ENCODE measurements at places on chromosomes 3 and 15. TPM values are rescaled to one million over a fixed set of nuclear protein-coding genes. Genes with fewer than 3 reads are reported as not detected.

DNA sequence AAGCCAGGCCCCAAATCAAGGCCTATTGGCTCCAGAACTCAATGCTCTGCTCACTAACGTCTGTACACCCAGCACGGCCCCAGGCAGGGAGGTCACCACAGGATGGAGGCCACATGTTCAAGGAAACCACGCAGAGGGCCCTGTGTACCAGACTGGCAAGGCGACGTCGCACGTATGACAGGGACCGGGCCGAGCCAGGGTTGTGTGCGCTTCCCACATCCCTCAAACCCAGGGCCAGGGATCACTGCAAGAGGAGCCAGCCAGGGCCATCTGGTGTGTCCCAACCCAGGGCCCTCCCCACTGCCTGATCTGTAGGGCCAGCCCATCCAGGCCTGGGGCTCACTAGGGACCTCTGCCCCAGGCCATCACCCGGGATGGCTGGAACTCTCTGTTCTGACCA is 62.0 kb downstream of the ZNF445 start:
- no peak overlapping the region for H3K27ac ChIP-seq
- peaks cover 3% of the 10 kb centered on the region for H3K36me3 ChIP-seq
- no peaks in the 10 kb centered on the region for H3K27me3 ChIP-seq
- DNase-seq: no peak
- H3K4me1 ChIP-seq: no peaks in the 10 kb centered on the region
- H3K4me3 ChIP-seq: no peak overlapping the region

DNA sequence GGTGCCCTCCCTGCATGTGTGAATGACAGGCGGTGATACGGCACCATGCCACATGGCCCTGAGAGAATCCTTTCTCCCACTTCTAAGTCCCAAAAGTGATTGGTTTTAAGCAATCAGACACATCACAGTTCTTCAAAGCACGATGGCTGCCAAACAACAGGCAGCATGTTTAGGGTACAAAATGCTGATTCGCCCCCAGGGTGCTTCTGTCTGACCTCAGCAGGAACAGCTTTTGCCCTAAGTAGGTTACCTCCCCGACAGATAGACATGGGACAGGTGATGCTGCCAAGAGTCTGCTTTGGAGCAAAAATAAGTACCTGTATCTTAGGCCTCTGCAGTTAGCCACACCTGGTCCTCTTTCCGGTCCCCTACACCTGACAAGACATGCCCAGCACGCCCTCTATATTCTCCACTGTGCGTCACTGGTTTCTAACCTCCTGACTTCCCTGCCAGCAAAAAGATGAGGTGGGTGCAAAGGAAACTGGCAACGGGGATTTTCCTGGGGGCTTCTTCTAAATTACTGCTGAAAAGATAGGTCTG is 549.8 kb downstream of the FOXP1 start:
- H3K4me1 ChIP-seq: peaks cover 70% of the 10 kb centered on the region
- H3K27me3 ChIP-seq: no peaks in the 10 kb centered on the region
- no peak overlapping the region for H3K4me3 ChIP-seq
- H3K27ac ChIP-seq: peak overlapping the region; percentile 65

- H3K4me1 ChIP-seq: no peaks in the 10 kb centered on the region
- no peak overlapping the region for H3K27ac ChIP-seq
- no peak for DNase-seq
- H3K36me3 ChIP-seq: no peaks in the 10 kb centered on the region
These were observed 62.5 kb upstream of the RBP1 start for GRCh38 chr3:139602003-139602402.

- no peaks in the 10 kb centered on the region for H3K36me3 ChIP-seq
- no peaks in the 10 kb centered on the region for H3K27me3 ChIP-seq
- H3K4me1 ChIP-seq: peaks cover 3% of the 10 kb centered on the region
- DNase-seq: no peak
These were observed 169.7 kb upstream of the TBC1D5 start for GRCh38 chr3:17911986-17912760.

- peaks cover 61% of the 10 kb centered on the region for H3K4me1 ChIP-seq
- H3K4me3 ChIP-seq: no peak overlapping the region
- no peak for DNase-seq
- H3K27me3 ChIP-seq: no peaks in the 10 kb centered on the region
- no peaks in the 10 kb centered on the region for H3K36me3 ChIP-seq
These were observed 16.2 kb upstream of the ANKDD1A start for GRCh38 chr15:64895285-64896065.

GRCh38 chr3:46705751-46706552 is 4.8 kb downstream of the TMIE start:
- H3K4me1 ChIP-seq: peaks cover 10% of the 10 kb centered on the region
- DNase-seq: peak; percentile 77
- H3K27ac ChIP-seq: no peak overlapping the region
- no peaks in the 10 kb centered on the region for H3K36me3 ChIP-seq

DNA sequence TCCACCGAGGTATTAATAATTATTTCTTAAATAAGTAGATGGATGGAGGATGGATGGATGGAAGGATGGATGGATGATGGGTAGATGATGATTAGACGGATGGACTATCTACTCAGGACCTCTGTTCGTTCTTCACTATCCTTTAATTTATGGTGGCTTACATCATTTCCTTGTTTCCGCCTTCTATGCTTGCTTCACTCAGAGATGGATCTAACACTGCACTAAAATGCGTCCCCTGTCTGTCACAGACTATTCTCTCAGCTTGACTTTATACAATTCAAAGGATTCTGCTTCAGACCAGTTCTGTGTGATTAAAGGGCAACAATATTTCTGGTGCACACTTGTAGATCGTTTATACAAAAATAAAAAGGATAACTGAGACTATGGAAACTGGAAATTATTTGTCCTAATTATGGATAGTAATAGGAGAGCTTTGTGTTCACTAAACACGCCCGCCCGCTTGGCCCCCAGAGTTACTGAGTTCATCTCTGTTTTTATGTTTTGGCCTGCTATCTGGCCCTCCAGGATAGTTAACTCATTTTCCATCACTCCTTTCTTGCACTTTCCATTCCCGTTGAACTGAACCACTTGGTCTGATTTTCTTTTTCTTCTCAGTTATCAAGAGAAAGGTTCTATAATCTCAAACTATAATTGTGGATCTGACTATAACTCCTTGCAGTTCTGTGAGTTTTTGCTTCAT is 41.4 kb upstream of the CA12 start:
- H3K36me3 ChIP-seq: peaks cover 8% of the 10 kb centered on the region
- no peak for DNase-seq
- H3K27ac ChIP-seq: no peak overlapping the region
- no peaks in the 10 kb centered on the region for H3K27me3 ChIP-seq

DNA sequence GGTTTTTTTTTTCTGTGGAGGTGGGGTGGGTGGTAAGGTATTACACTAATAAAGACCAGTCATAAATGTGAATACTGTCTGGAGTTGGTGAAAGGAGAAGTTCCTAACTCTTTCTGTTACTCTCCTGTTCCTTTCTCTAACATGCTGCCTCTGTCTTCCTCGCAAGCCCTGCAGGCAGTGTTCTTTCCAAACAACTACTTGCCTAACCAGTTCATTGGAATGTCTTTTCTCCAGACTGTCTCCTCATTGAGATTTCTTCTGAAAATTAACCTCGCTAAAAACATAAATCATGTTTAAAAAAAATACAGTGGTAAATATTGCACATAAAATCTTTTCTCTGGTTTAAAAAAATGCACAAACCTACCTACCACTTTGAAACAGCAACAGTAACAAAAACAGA is 135.2 kb downstream of the TP63 start:
- peaks cover 11% of the 10 kb centered on the region for H3K27me3 ChIP-seq
- H3K4me3 ChIP-seq: no peak overlapping the region
- H3K27ac ChIP-seq: no peak overlapping the region
- H3K4me1 ChIP-seq: no peaks in the 10 kb centered on the region
- H3K36me3 ChIP-seq: peaks cover 2% of the 10 kb centered on the region

DNA sequence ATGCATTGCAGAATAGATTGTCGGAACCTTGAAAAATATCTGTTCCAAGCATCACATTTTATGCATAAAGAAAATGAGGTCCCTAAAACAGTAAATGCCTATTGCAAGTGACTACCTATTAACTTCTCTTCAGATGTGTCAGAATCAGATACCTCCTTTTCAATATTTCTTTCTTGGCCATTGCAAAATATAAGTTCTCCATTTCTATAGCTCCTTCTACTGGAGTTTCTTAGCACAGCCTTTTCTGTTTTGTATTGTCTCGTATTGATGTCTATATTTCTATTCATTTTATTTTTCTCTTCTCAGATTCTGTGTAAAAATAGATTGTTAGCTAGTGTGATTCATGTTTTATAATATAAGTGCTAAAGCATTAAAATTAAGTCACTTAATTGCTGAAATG is 63.4 kb downstream of the PPARG start:
- peaks cover 12% of the 10 kb centered on the region for H3K27me3 ChIP-seq
- no peak overlapping the region for H3K27ac ChIP-seq
- no peaks in the 10 kb centered on the region for H3K36me3 ChIP-seq
- no peak overlapping the region for H3K4me3 ChIP-seq
- no peaks in the 10 kb centered on the region for H3K4me1 ChIP-seq

The KLHL40 gene
- not detected for total RNA-seq

The CCK gene
- total RNA-seq: not detected

The PRTG gene
- 1.2 TPM for total RNA-seq

The SERINC4 gene
- total RNA-seq: not detected

All from chondrocyte (in vitro differentiated cells).